ENCODE measurements at places on chromosomes 5 and 9.

DNA sequence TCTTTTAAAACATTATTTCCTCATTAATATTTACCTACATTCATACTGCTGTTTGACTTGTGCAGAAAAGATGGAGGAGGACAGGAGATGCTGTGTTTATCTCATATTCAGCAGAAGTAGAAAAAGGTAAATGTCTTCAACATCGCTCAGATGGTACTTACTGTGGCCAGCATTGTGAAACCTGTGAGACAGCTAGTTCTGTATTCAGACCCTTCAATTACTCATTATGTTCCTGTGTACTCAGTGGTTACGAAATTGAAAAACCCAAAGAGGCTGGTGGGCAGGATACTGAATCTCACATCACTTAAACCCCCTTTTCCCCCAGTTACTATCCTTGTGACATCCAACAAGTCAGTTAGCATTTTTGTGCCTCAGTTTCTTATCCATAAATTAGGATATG, 216.0 kb downstream of the KDM4C start:
- no peak for DNase-seq

GRCh38 chr5:167319243-167319642, 972.2 kb upstream of the WWC1 start:
- no peak for DNase-seq

- DNase-seq = no peak
Observed at GRCh38 chr9:30944741-30945280, 1439.6 kb upstream of the ACO1 start.

- DNase-seq = no peak
Observed at GRCh38 chr5:90353254-90353653, 56.3 kb downstream of the CETN3 start.

DNA sequence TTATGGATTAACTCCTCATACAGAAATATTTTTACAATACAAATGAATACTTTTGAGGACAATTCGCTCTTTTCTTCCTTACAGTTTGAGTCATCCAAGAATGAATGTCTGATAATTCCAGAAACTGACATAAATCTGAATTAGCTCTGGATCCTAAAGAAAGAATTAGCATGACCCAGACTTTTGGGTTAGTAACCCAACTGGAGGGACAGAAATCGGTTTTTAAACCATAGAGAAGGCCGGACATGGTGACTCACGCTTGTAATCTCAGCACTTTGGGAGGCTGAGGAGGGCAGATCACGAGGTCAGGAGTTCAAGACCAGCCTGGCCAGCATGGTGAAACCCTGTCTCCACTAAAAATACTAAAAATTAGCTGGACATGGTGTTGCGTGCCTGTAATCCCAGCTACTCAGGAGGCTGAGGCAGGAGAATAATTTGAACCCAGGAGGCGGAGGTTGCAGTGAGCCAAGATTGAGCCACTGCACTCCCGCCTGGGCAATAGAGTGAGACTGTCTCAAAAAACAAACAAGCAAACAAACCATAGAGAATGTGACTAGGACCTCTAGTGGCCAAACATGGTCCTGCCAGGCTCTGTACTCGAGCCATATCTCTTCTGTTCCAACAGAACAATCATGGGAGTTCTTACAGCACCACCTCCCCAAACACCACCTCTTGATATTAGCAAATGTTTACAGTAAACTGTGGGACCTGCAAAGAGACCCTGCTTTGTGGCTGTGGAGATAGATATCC, 44.8 kb downstream of the LURAP1L start:
- no peak for DNase-seq

DNA sequence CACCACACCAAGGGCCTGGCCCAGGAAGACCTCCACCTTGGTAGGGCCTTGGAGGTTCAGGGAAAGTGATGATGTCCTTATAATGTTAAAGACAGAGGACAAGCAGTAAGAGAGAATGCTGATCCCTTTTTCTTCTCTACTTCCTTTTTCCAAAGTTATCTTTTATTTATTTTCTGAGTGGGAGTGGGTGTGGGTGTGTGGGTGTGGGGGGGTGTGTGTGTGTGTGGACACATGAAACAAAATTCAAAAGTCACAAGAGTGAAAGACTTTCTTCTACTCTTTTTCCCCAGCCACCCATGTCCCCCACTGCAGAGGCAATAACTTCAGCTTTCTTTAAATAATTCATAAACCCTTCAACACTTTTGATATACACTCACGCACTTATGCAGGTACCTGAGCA, 70.8 kb downstream of the ROR2 start:
- DNase-seq = no peak

DNA sequence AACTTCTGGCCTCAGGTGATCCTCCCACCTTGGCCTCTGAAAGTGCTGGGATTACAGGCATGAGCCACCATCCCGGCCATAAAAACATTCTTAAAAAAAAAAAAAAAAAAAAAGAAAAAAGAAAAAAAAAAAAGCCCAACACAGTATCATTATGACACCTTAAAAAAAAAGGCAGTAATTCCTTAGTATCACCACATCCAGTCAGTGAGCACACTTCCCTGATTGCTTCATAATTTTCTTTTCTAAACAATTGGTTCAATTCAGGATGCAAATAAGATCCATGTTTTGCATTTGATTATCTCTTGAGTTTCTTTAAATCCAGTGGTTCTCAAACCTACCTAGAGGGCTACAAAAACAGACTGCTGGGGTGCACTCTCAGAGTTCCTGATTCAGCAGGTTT, 182.5 kb downstream of the CDK5RAP2 start:
- DNase-seq = no peak

DNA sequence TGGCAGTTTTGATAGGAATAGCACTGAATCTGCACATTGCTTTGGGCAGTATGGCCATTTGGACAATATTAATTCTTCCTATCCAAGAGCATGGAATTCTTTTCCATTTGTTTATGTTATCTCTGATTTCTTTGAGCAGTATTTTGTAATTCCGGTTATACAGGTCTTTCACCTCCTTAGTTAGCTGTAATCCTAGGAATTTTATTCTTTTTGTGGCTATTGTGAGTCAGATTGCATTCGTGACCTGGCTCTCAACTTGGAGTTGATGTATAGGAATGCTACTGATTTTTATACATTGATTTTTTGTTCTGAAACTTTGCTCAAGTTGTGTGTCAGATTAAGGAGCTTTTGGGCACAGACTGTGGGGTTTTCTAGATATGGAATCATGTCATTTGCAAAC, 24.0 kb downstream of the TMEM161B start:
- DNase-seq = no peak

GRCh38 chr9:112761912-112762655, 11.5 kb downstream of the SNX30 start:
- no peak for DNase-seq

DNA sequence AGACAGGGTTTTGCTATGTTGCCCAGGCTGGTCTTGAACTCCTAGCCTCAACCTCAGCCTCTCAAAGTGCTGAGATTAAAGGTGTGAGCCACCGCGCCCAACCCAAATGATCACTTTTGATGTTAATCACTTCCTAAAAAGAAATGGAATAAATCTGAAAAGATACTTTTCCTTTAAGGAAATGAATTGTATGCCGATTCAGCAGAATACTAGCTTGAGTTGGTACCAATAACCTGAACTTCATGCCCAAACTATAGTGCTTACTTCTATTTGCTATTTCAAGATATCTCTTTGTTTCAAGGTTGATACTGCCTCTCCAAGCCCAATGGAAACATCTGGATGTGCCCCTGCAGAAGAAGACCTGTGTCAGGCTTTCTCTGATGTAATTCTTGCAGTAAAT, 4.0 kb downstream of the CCNB1 start:
- no peak for DNase-seq

- DNase-seq = no peak
Observed at GRCh38 chr9:78091731-78092130, 60.1 kb upstream of the GNAQ start.

DNA sequence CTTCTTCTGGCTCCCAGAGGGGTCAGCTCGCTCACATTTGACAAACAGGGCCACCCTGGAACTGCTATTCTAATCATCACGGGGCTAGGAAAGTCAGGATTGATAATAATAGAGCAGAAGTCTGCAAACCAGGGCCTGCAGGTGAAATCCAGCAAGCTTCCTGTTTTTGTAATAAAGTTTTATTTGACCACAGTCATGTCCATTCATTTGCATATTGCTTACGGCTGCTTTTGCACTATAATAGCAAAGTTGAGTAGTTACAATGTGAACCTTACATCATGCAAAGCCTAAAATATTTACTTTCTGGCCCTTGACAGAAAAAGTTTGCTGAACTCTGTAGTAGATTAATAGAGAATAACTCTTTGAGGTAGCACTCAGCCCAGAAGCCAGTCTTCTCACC, 63.2 kb upstream of the CTXN3 start:
- no peak for DNase-seq

DNA sequence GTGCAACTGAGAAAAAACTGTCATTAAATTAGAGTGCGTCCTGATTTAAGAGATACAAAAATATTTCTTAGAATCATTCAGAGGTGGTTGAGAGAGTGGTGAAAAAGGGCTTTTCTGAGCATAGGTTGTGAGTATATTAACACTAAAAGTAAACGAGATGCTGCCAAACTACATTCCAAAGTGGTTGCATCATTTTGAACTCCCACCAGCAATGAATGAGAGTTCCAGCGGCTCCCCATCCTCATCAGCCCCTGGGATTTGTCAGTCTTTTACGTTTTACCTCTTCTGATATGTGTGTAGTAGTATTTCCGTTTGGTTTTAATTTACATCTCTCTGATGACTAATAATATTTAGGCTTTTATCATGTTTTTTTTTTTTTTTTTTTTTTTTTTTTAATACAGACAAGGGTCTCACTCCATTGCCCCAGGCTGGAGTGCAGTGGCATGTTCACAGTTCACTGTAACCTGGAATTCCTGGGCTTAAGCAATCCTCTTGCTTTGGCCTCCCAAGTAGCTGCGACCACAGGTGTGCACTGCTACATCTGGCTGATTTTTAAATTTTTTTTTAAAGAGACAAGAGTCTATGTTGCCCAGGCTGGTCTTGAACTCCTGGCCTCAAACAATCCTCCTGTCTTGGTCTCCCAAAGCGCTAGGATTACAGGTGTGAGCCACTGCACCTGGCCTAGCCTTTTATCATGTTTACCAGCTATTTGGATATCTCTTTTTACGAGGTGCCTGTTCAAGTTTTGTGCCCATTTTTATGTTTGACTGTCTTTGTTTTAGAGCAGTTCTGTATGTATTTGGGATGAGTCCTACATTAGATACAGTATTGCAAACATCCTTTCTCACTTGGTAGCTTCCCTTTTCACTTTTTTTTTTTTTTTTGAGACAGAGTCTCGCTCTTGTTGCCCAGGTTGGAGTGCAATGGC, 17.0 kb downstream of the PRRT1B start:
- DNase-seq = no peak

DNA sequence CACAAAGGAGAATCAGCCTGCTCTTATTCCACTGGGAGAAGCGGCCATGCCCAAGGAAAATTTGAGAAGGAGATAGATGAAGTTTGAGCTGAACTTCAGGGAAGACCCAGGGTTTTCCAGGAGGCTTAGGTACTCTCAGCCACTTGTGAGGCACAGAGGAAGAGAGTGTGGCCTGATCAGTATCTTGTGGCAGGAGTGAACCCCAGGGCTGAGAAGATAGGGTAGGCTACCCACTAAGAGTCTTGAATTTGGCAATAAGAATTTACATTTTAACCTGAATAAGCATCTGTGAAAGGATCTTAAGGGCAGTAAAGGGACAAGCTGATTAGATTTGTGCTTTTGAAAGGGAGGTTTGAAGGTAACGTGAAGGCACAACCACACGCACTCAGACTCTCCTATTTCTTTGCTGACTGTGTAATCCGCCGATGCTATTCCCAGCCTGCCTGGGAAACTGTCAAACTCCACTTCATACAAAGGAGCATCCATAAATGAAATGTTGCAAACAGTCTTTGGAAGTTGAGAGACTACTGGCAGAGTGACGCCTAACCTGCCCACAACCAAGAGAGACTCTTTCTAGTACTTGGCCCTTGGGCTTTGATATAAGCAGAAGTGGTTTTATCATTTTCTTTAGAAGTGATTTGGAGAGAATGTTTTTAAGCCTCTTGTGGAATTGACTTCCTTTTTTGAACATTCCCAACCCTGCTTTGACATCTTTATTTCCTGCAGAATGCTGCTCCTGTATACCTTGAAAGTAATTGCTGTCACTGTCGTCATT, 108.2 kb upstream of the VCAN start:
- DNase-seq = no peak

- DNase-seq = no peak
Observed at GRCh38 chr5:109692852-109693251, 3.1 kb downstream of the MAN2A1 start.

GRCh38 chr9:74960561-74960960, 7.8 kb upstream of the C9orf40 start:
- no peak for DNase-seq

DNA sequence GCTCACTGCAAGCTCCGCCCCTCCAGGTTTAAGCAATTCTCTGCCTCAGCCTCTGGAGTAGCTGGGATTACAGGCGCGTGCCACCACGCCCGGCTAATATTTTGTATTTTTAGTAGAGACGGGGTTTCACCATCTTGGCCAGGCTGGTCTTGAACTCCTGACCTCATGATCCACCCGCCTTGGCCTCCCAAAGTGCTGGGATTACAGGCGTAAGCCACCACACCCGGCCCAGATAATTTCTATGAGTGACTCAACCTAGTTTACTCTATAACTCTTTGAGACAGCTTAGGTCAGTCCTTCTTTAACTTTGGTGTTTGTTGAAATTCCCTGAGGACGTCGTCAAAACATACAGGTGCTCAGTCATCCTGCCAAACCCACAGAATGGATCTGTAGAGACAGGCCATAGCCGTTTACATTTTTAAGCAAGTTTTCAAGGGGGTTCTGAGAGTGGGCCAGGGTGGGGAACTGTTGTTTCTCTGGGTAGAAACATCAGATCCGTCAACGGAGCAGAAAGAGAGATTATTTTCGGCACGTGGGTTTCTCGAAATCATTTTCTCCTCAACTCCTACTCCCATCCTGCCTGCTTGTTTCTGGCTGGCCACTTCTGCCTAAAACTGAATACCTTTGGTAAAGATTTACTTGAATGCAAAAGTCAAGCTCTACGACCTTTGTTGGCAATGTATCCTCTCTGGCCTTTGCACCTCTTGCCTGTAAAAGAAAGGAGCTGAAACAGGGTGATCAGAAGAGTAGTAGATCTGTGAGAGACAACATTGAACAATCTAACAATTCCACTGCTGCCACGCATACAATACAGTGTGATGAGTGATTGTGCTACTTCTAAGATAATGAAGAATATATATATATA, 6.0 kb upstream of the BOD1 start:
- DNase-seq = no peak

DNA sequence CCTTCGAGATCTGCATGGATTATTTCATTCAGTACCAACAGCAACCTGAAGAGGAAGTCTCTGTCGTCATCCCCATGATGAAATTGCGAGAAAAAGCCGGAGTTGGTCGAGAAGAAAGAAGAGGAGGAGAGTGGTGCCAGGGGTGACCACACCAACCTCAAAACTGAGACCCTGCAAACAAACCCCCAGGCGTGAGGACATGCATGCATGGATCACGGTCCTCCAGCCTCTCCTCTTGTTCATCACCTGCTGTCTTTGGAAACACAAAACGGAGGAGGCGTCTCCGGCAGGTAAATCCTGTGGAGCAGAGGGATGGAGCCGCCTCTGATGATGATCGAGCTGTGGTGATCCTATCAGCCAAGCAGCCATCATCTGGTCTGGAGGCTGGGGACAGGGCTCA, 114.4 kb upstream of the IRX2 start:
- no peak for DNase-seq

- DNase-seq = no peak
Observed at GRCh38 chr9:126962336-126962735, 47.8 kb downstream of the RALGPS1 start.

All from NCI-H1092 (cell line).